ENCODE measurements at places on chromosomes 12 and 14.

GRCh38 chr12:44618946-44619345 lies 257.2 kb downstream of the NELL2 start:
- DNase-seq: peak; percentile 90

GRCh38 chr12:9650151-9650576 lies 19.3 kb upstream of the CLEC2D start:
- no peak for DNase-seq

DNA sequence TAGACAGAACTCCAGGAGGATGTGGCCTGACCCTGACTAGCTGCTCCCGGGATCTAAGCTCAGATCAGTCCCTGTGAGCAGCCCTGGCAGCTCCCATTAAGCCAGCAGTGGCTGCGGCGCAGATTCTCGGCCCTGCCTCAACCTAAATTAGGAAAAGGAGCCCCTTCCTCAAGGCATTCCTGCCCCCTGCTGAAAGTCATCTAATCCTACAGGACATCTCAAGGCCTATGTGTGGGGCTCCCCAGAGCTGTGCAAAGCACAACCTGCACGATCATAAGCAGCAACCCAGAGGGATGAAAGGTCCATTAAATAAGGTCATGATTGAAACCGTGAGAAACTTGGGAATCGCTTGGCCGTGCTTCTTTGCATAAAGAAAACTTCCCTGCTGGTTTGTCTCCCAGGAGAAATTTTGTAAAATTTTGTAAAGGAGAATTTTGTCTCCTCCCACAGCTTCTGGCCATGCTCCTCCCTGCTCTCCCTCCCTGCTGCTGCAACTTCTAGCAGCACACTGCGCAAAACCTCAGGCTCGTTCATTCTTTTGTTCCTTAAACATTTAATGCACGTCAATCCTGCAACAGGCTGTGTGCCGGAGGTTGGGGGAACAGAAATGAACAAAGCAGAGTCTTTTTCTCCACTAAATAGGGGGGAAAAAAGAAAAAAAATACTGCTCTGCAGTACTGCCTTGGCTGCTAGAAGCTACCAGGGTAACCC lies 96.6 kb upstream of the SLC35F4 start:
- DNase-seq: peak; percentile 7

DNA sequence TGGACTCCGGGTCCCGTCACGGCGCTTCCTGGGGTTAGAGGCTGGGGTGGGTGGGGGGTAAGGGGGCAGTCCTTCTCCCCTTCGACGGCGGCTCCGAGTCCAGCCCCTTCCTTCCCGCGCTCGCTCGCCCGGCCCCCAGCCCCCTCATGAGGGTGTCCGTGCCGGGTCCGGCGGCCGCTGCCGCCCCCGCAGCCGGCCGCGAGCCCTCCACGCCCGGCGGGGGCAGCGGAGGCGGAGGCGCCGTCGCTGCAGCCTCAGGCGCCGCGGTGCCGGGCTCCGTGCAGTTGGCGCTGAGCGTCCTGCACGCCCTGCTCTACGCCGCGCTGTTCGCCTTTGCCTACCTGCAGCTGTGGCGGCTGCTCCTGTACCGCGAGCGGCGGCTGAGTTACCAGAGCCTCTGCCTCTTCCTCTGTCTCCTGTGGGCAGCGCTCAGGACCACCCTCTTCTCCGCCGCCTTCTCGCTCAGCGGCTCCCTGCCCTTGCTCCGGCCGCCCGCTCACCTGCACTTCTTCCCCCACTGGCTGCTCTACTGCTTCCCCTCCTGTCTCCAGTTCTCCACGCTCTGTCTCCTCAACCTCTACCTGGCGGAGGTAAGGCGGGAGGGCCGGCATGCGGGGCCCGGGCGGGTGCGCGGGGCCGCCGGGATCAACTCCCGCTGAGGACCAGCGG lies 500 bp downstream of the GPR137C start:
- peak; percentile 84 for DNase-seq

- DNase-seq: no peak
Observed at GRCh38 chr14:68692916-68693771, 99.7 kb downstream of the ZFP36L1 start.

DNA sequence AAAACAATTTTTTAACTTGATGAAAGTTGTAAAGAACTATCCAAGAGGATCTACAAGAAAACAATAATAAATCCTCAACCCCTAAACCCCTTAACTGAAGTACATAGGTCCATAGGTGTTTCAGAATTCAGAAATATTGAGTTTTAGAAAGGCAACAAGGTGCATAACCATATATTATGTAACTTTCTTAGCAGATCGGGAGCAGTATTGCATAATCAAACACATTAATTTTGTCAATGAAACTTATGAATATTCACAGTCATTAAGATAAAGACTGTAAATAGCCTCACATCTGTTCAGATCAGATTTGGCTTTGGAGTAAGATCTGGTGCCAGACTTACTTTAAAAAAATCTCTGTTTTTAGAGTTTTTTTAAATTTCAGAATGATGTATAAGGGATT lies 647.1 kb upstream of the FLRT2 start:
- no peak for DNase-seq

- DNase-seq: no peak
Observed at GRCh38 chr12:18658829-18659228, 79.0 kb downstream of the PLCZ1 start.

DNA sequence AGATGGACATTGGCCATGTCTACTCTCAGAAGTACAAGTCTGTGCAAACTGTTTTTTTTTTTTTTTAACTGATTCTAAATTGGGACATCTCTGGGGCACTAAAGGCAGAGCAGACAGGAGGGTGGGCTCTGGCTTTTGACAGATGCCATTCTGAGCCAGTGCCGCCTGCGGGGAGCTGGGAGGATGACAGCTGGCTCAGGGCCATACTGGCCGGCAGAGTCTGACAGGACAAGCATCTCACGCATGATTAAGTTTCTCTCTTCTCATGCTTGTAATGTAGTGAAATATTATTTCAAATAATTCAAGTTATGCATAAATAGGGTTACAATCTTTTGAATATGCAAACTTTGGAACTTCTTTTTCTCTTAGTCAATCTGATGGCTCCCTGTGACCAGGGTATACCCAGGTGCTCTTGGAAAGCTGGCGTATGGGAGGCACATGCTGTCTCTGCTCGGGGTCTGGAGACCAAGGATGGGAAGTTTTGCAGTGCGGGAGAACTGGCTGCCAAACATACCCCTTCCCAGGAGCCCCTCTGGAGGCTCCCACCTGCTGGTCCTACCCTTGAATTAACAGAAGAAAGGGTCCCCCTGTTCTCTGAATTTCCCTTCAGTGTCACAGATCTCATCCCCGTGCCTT lies 7.6 kb downstream of the CDCA4 start:
- no peak for DNase-seq

DNA sequence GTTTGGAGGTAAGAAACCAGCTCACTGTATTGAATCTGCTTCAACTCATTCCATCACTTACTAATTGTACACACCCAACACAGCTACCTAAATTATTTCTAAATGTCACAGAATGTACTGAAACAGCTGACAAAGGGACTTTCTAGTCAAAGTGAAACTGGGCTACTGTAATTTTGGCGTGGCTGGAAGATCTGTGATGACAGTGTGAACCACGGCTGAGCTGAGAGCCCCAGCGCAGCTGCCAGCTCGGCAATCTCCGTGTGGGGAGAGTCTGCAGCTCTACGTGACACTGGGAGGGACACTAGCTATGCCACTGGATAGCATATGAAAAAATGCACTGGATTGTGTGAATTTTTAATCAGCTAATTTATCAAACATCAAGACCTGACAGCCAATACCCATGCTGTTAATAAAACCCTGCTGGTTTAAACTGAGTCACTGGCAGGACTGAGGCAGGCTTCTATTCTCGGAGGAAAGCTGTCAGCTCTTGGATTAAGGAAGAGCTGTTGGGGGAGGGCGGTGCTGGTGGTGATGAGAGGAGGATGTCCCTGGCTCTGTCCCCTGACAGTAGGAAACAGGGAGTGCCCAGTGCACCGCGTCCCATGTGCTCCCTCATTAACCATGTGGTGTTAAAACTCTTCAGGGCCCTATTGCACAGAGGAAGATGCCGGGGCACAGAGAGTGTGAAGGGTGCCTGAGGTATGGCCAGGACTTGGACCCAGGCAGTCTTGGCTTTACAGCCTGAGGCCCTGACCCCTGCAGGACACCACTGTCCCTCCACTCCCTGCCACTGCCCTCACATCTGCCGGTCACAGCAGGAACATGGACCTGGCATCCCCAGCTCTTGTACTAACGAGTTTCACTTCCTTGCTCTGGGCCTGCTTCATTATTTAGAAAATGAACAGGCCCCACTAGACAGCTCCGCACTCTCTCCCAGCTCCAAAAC lies 13.3 kb downstream of the SLC15A4 start:
- no peak for DNase-seq

- no peak for DNase-seq
Observed at GRCh38 chr14:58881433-58881832, 243.7 kb downstream of the DACT1 start.

DNA sequence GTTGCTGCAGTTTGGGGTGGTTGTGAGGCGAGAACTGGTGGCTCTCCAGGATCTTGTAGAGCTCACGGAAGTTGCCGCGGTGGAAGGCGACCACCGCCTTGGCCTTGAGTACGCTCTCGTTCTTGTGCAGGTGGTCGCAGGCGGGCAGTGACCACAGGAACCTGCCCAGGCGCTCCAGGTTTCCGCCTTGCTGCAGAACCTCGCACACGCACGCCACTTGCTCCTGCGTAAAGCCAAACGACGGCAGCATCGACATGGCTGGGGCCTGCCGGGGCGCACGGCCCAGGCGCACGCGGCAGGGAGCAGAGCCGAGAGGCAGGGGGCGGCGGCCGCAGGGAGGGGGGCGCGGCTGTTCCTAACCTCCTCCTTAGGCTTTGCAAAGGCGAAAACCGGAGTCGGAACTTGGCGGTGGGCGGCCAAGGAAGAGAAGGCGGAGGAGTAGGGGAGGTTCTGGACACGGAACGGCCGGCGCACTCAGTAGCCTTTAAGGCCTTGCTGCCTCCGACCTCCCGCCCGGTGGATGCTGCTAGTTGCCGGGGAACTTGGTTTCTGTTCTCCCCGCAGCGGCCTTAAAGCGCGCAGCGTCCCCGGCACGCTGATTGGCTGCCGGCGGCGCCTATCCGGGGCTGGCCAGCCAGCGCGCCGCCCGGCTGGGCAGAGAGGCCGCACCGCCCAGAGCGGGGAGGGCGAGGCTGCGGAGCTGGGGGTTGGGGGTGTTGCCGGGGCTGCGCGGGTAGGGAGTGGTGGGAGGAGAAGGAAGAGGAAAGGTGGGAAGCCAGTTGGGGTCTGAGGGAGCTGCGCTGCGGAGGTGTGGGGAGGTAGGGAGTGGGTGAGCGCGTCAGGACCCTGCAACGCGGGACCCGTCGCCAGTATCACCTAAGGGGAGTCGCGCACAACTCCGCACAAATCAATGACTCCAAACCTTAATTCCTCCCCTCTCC lies at the start of gene SIX1:
Gene SIX1 (minus strand): TSS at position 544 of the 941 bp plus-strand sequence. CDS start 288 bp downstream, at position 256.
- DNase-seq: peak; percentile 97

GRCh38 chr14:105430565-105430964 lies 10.9 kb downstream of the MTA1 start:
- DNase-seq: no peak

DNA sequence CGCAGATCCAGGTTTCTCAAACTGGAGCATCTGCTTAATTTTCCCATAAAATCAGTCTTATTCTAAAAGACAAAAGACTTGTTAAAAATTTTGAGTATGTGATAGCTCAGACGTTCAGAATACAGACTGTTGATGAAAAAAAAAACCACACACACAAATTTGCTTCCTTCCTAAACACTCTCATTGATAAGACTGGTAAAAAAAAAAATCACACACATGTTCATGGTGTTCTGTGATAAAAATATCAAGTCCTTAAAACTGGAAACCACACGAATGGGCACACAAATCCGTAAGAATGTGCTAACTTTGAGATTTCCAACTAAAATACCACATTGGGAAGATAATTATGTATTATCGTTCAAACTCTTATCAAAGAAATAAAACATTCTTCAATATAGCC lies 6.7 kb upstream of the ARID4A start:
- no peak for DNase-seq

DNA sequence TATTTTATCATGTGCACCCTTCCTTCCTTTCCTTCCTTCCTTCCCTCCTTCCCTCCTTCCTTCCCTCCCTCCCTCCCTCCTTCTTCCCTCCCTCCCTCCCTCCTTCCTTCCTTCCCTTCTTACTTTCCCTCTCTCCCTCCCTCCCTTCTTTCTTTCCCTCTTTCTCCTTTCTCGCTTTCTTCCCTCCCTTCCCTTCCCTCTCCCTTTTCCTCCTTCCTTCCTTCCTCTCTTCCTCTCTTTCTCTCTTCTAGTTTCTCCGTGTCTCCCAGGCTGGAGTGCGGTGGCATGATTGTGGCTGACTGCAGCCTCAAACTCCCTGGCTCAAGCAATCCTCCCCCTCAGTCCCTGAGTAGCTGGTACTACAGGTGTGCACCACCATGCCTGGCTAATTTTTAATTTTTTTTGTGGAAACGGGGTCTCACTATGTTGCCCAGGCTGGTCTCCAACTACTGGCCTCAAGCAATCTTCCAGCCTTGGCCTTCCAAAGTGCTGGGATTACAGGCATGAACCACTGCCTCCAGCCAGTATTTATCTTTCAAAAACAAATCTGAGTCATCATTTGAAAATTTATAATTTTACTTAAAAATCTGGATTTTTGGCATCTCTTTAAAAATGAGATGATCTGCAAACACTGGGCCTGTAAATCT lies 7.8 kb downstream of the C1RL start:
- DNase-seq: no peak

DNA sequence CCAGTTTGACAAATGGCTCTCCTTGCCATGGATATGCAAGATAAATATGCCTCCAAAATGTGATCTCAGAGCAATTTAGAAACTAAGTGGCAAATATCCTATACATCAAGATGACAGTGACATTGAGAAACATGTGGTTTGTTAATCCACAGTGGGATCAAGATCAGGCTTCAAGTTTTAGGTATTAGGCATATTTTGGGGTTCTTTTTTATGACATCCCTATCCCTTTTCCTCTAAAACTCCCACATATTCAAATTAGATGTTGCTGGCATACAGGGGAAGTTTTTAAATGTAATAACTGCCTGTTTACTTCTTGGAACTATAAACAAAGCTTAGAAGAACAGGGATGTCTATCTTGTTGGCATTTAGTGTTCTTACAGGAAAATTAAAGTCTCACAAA lies 179.4 kb downstream of the CRADD start:
- no peak for DNase-seq

All from NCI-H1417 (cell line).